ENCODE measurements at places on chromosomes 3 and 15.
A peak's percentile ranks its signal among the peaks of the same experiment; 100 is the strongest.

DNA sequence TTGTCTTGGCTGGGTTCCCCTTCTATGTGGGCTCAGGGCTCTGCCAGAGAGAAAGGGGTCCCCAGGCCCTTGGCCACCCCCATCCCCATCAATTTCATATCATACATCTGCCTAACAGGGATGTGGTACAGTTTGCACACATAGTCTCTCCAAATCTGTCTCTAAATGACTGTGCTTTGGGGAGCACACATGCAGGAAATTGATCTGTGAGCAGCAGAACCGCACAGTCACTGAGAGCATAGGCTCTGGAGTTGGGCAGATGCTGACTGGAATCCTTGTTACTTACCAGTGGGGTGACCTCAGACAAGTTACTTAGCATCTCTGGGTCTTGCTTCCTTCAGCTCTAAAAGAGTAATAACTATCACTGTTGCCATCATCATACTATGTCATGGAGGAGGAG lies 273.9 kb downstream of the ABHD5 start:
- no peak for DNase-seq

- DNase-seq, result no peak
Observed at GRCh38 chr3:148756311-148756710, 58.6 kb downstream of the AGTR1 start.

DNA sequence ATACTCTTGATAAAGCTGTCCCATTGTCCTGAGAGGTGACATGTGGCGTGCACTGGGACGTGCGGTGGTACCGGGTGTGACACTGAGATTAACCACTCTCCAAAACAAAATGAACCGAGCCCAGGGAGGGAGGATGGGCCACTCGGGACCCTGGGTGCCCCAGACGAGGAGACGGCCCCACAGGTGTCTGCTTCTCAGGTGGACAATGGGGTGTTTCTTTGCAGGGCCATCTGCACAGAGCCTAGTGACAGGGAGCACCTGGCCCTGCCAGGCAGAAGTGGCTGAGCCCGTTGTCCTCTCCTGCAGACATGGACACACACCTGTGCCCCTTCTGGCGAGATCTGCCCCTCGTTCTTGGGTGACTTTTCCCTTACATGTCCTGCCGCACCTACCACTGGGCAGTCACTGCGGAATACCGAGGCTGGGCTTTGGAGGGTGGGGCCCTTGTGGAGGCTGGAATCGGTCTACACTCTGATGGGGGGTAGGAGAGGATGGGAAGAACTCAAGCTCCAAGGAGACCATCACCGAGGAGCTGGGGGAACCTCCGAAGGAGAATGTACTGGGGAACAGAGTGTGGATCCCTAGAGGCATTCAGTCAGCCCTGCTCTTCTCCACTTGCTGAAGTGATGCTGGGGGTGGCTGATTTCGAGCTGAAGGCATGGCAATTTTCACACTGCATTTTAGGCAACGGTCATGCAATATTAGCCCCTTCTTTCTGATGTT lies 153.5 kb downstream of the ATP10A start:
- DNase-seq, result no peak

GRCh38 chr15:38103564-38103963 lies 149.1 kb upstream of the SPRED1 start:
- no peak for DNase-seq

GRCh38 chr3:192745150-192745549 lies 17.8 kb upstream of the FGF12 start:
- DNase-seq, result no peak

- peak; percentile 54 for DNase-seq
Observed at GRCh38 chr3:184261854-184262763, 756 bp upstream of the CAMK2N2 start.

DNA sequence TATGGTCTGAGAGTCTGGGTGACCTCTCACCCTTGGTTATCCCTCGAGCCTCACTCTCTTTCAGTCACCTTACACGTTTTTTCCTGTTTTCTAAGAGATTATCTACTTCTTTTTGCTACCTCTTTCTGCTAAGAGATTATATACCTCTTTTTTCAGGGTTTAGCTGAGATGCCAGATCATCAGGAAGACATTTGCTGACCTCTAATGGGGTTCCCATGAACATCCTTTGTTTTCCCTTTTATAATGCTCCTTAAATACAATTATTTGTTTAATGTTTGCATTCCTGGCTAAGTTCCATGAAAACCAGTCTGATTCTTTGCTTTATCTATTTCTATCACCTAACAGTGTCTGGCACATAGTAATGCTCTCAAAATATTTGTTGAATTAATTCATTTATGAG lies 39.6 kb downstream of the LEKR1 start:
- DNase-seq, result no peak

DNA sequence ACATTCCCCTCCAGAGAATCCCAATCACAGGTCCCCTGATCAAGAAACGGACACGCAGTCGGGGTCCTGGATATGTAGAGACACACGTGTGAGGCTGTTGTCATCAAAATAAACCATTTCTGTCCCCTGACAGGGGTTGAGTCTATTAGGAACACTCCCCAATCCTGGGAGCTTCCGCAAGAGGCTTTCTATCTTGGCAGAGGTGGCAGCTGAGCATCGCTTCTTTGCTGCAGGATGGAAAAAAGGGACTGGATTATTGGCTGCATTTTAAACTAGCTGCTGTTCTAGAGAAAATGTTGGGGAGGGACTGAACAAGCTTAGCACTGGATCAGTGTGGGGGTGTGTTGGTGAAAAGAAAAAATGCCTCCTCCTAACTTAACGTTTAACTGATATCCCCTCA lies 2.5 kb upstream of the CNTN4 start:
- no peak for DNase-seq

GRCh38 chr3:126797563-126797962 lies 93.5 kb downstream of the CHCHD6 start:
- DNase-seq, result no peak

- no peak for DNase-seq
Observed at GRCh38 chr3:124413989-124414598, 316.2 kb upstream of the UMPS start.

GRCh38 chr15:91116113-91117067 lies 16.3 kb downstream of the SV2B start:
- no peak for DNase-seq

DNA sequence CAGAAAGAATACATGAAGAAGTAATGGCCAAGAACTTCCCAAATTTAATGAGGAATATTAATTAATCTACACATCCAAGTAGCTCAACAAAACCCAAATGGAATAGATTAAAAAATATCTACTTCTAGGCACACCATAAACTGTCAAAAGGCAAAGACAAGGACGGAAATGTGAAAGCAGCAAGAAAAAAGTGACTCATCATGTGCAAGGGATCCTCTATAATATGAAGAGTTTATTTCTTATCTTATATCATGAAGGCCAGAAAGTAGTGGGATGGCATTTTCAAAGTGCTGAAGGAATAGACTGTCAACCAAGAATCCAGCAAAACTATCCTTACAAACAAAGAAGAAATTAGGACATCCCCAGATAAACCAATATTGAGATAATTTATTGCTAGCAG lies 73.9 kb upstream of the PRICKLE2 start:
- no peak for DNase-seq

DNA sequence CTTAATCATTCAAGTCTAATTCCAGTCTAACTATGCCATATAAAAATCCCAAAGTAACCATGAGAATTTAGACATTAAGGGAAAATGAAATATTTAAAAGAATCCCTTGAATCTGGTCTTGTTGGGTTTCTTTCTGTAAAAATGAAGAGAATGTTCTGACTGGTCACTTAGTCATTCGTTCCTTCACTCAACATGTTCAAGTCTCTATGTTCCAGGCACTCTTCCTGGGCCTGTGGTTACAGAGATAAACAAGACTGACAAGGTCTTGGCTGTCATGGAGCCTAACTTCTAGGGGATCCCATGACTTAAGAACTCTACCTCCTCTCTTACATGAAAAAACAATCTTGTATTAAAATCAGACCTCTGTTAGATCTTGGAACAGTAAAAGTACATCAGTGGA lies 638.6 kb upstream of the TBL1XR1 start:
- no peak for DNase-seq

- DNase-seq, result no peak
Observed at GRCh38 chr15:47541562-47541961, 175.7 kb upstream of the SEMA6D start.

- no peak for DNase-seq
Observed at GRCh38 chr3:98784666-98785600, 21.8 kb downstream of the ST3GAL6 start.

DNA sequence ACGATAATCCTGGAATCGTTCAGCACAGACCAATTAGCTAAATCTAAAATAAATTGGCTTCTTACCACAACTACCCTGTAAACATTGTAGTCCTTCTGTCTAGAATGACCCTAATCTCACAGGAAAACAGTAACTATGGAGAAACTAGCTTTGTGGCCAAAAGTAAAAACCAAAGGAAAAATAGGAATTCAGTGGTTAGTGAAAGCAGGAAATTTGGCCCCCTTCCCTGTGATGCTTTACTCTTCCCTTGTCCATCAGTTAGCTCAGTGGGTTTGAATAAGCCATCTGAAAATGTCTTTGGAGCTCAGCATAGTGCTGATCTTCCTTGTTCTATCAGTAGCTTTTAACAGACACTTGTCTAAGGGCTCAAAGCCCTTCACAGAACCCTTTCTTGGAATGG lies 1.6 kb downstream of the NMD3 start:
- DNase-seq, result no peak

GRCh38 chr3:192795021-192795420 lies 67.7 kb upstream of the FGF12 start:
- DNase-seq, result no peak

- no peak for DNase-seq
Observed at GRCh38 chr3:52331906-52332305, 15.8 kb downstream of the DNAH1 start.

GRCh38 chr3:126342991-126343648 lies 14.1 kb downstream of the KLF15 start:
- DNase-seq, result no peak

- no peak for DNase-seq
Observed at GRCh38 chr3:64890006-64890405, 202.2 kb upstream of the ADAMTS9 start.

DNA sequence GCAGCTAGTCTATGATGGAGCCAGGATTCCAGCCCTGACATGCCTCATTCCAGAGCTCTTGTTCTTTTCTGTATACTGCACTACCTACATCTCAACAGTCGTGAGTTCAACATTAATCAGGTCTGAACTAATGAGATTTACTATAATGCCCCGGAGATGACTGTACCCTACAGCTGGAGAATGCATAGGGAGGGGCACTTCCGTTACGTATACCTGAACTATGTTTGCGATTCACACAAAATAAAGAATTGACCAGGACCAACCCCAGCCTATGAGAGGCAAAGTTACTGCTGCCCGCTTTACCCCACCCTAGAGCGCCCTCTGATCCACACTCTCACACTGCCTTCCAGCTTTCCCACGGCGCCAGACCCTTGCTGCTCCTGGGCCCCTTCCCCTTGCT lies 97.0 kb downstream of the IGF2BP2 start:
- DNase-seq, result no peak

DNA sequence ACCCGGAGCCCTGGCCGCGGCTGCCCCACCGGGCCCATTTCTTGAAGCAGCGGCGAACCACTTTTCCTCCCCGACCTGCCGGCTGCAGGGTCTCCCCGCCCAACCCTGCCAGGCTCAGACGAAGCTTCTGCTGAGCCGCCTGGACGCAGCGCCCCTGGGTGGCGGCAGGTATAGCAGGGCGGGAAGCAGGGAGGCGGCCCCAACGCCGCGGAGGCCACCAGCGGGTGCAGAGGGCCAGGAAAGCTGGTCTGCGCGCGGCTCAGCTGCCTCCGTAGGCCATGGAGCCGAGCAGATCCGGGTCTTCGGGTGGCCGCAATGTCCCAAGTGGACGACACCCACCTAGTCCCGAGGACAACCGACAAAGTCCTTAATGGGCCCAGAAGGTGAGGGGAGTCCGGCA lies 21.9 kb upstream of the SRPRB start:
- DNase-seq, result no peak

- DNase-seq, result no peak
Observed at GRCh38 chr3:131645638-131646037, 142.9 kb upstream of the MRPL3 start.

GRCh38 chr3:52176951-52177700 lies 20.8 kb upstream of the ALAS1 start:
- no peak for DNase-seq

GRCh38 chr3:13019243-13020095 lies 53.8 kb downstream of the IQSEC1 start:
- DNase-seq, result peak; percentile 72

GRCh38 chr3:82020282-82020681 lies 258.8 kb upstream of the GBE1 start:
- no peak for DNase-seq

GRCh38 chr15:91694831-91695210 lies 158.7 kb upstream of the SLCO3A1 start:
- DNase-seq, result peak; percentile 72

DNA sequence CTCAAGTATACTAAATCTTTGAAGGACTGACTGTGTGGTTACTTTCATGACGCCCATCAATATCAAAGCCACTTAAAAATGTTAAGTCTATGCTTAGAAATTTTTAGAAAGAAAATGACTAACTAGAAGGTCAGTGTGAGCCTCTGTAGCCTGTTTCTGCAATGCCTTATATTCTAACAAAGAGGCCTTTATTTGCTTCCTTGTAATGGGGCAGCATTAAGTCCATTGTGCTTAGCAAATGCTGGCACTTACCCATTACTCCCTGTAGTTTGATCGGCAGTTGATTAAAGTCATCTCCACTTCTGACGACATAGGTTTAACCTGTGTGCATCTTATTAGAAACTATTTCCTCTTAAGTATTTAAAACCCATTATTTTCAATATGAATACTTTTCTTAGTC lies 91.6 kb upstream of the FAM98B start:
- DNase-seq, result no peak

DNA sequence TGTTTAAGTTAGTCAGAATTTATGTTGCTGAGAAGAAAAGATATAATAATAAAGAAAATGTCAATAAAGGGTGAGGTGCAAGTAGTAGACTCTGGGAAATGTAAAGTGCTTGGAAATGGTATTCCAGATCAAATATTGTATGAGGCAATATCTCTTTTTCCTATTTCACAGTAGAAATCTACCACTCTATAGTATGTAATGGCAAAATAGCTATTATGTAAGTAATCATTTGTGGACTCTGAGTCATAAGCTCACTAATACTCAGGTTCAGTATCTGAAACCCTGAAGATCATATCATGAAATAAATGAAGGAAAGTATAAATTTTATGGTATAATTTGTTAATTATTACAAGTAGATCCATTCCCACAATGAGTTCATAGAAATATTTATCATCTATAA lies 322.1 kb downstream of the PYDC2 start:
- DNase-seq, result no peak

- DNase-seq, result peak; percentile 50
Observed at GRCh38 chr3:168467115-168467714, 371.5 kb upstream of the GOLIM4 start.

- DNase-seq, result no peak
Observed at GRCh38 chr3:42509111-42509510, 6.7 kb downstream of the VIPR1 start.

- no peak for DNase-seq
Observed at GRCh38 chr15:31330836-31331235, 4.2 kb downstream of the KLF13 start.

DNA sequence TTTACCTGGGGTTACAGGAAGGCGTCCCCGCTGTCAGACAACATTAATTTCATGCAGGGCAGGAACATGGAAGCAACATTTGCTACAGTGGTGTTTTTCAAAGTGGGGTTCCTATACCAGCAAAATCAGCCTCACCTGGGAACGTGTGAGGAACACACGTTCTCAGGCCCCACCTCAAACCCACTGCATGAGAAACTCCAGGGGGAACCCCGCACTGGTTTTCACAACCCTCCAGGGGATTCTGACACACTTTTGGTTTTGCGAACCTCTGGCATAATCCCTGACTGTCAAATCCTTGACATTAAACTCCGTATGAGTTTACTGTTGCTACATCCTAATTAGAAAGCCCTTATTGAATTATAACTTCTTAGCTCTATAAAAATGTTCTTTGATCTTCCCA lies 127.7 kb downstream of the LRRK1 start:
- DNase-seq, result no peak

- no peak for DNase-seq
Observed at GRCh38 chr15:93649691-93650235, 560.8 kb upstream of the RGMA start.

Data from hepatocyte (in vitro differentiated cells).